ENCODE measurements at places on chromosomes 16 and 17. TPM values are rescaled to one million over a fixed set of nuclear protein-coding genes. Genes with fewer than 3 reads are reported as not detected.

GRCh38 chr16:49952386-49952785 lies 72.6 kb upstream of the CNEP1R1 start:
- H3K36me3 ChIP-seq = peaks cover 2% of the 10 kb centered on the region
- no peaks in the 10 kb centered on the region for H3K27me3 ChIP-seq
- no peak for DNase-seq
- no peak overlapping the region for H3K4me3 ChIP-seq
- peak overlapping the region; percentile 54 for H3K27ac ChIP-seq

DNA sequence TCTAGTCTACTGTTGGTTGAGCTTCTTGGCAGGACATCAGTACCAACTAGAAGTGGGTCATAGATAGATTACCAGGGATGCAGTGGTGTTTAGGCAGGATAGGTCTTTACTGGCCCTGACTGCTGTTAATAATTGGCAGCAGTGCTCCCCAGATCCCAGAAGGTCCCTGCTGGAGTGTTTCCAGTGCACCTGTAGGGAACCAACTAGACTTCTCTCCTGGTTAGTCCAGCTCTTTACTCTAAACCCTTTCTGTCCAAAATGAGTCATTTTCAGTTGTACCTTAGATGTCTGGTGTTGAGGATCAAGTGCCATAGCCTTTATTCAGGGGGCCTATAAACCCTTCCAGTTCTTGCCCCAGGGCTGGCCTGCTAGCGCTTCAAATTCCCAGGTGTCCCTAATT lies 8.7 kb downstream of the POLR2C start:
- no peak overlapping the region for H3K4me3 ChIP-seq
- no peak overlapping the region for H3K27ac ChIP-seq
- DNase-seq = no peak
- H3K27me3 ChIP-seq = no peaks in the 10 kb centered on the region
- H3K4me1 ChIP-seq = peaks cover 3% of the 10 kb centered on the region
- peaks cover 2% of the 10 kb centered on the region for H3K36me3 ChIP-seq

DNA sequence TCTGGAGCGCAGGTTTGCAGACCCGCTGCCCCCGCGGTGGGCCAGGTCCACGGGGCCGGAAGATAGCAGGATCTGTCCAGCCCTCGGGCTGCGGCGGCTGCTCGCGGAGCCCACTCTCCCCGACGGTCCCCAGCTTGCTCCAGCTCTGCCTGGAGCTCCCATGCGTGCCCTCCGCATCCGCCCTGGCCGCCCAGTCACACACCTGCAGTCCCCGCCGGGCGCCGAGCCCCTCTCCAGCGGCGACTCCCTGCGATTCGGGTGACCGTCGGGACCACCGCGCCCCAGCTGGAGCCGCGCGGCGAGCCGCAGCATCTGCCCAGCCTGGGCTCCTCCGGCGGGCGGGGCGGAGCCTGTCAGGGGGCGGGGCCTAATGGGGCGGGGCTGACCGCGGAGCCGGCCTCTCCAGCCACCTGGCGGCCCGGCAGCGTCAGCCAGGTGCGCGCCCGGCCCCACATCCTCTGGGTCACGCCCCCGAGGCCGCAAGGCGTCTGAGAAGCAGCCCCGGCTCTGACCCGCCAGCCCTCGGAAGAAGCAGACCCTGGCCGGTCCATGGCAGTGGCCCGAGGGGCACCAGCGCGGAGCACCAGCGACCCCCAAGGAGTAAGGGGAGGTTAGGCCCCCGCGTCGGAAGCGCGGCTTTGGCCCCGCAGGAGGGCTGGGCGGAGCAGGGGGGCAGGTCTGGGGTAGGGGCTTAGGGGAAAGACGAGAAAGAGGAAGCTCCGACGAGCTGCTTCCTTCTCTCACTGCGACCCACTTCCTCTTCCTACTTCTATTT lies at the start of gene PIK3R5:
PIK3R5 (minus strand) TSS at position 314 of the 775 bp plus-strand sequence. CDS start 54,213 bp downstream, outside the sequence.
- H3K27ac ChIP-seq = no peak within 1 kb of the TSS
- H3K27me3 ChIP-seq = peaks cover 73% of the 10 kb centered on the region
- H3K36me3 ChIP-seq = peaks cover 4% of the 10 kb centered on the region
- H3K4me1 ChIP-seq = peaks cover 11% of the 10 kb centered on the region

- peaks cover 14% of the 10 kb centered on the region for H3K4me1 ChIP-seq
- H3K27ac ChIP-seq = no peak overlapping the region
- H3K36me3 ChIP-seq = peaks cover 18% of the 10 kb centered on the region
- no peak for DNase-seq
- H3K4me3 ChIP-seq = no peak overlapping the region
These were observed 776.1 kb downstream of the KCNJ2 start for GRCh38 chr17:70945386-70945785.

- H3K27ac ChIP-seq = peak overlapping the region; percentile 95
- peaks cover under 1% of the 10 kb centered on the region for H3K27me3 ChIP-seq
- no peaks in the 10 kb centered on the region for H3K36me3 ChIP-seq
These were observed 122.4 kb upstream of the NLRP1 start for GRCh38 chr17:5706577-5707210.

DNA sequence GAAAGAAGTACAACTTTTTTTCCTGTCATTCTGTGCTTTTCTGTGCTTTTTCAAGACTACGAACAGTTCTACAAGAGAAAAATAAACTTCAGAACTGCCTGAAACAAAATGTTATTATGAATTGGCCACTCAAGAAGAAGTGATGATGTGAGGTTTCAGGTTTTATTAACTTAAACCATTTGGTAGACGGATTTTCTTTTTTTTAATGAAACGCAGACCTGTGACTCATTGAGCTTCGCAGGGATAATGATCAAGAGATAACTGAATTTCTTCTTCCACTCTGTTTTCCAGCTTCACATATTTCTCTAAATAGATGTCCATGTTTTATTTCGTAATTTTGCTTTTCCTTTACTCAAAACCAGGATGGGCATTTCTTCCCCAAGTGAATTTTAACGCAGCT lies 32.7 kb downstream of the AIPL1 start:
- H3K36me3 ChIP-seq = no peaks in the 10 kb centered on the region
- DNase-seq = no peak
- peaks cover 7% of the 10 kb centered on the region for H3K27me3 ChIP-seq
- no peak overlapping the region for H3K4me3 ChIP-seq
- no peaks in the 10 kb centered on the region for H3K4me1 ChIP-seq

DNA sequence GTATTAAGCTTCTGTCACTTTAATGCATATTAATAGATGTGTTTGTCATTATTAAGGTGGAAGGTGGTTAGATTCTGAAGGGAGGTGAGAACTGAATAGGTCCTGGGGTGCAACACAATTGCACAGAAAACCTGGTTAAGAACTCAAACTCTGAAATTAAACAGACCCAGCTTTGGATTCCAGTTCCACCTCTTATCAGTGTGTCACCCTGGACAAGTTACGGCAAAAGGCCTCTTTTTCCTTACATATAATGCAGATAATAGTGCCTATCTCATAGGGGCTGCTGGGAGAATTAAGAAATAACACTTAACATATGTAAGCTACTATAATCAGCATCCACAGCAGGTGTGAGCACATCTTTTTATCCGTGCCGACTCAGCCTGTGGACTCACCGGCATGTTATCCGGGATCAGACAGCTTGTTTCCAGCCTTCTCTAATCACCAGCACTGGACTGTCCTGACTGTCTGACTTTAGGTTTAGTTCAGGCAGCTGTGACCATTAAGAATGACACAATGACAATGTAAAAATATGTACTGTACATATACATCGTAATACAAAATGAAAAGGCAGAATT lies 31.4 kb downstream of the TEX2 start:
- DNase-seq = no peak
- no peaks in the 10 kb centered on the region for H3K27me3 ChIP-seq
- H3K4me3 ChIP-seq = no peak overlapping the region
- H3K36me3 ChIP-seq = no peaks in the 10 kb centered on the region
- H3K27ac ChIP-seq = no peak overlapping the region

DNA sequence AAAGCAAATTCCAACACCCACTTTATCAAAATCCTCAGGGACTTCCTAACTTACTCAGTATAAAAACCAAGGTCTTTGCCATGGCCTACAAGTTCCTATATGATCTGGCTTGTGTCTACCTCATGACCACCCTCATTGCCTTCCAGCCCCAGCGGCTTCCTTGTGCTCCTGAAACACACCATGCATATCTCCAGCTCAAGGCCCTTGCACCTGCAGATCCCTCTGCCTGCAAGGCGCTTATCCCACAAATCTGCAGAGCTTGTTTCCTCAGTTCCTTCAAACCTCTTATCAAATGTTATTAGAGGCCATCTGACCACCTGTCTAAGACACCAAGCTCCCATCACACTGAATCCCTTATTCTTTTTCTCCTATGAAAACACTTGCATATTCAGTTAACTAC lies 2.6 kb downstream of the BBS2 start:
- no peak overlapping the region for H3K4me3 ChIP-seq
- no peak for DNase-seq
- H3K27ac ChIP-seq = no peak overlapping the region
- H3K27me3 ChIP-seq = no peaks in the 10 kb centered on the region
- peaks cover 34% of the 10 kb centered on the region for H3K4me1 ChIP-seq

- H3K4me3 ChIP-seq = peak overlapping the region; percentile 85
- H3K27ac ChIP-seq = peak overlapping the region; percentile 81
- H3K36me3 ChIP-seq = no peaks in the 10 kb centered on the region
- H3K4me1 ChIP-seq = peaks cover 70% of the 10 kb centered on the region
These were observed 6.4 kb downstream of the THRA start for GRCh38 chr17:40068917-40069750.

DNA sequence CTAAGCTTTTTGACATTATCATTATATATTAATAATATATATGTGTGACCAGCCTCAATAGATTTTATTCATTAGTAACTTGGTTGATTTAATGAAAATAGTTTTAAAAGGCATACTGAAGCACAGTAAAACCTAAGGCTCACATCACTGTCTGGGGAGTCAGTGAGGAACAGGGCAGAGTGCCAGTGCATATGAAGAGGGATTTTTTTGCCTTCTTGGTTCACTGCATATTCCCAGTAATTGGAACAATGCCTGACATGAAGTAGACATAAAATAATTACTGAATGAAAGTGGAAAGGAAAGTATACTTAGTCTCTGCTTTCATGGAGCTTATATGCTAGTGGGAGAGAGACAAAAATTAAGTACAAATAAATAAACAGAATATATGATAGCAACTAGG lies 81.1 kb downstream of the FTO start:
- peaks cover 2% of the 10 kb centered on the region for H3K36me3 ChIP-seq
- peaks cover 12% of the 10 kb centered on the region for H3K4me1 ChIP-seq
- no peak for DNase-seq
- no peak overlapping the region for H3K4me3 ChIP-seq
- no peaks in the 10 kb centered on the region for H3K27me3 ChIP-seq

GRCh38 chr17:45906237-45906636 lies 11.9 kb downstream of the MAPT start:
- no peaks in the 10 kb centered on the region for H3K36me3 ChIP-seq
- H3K27ac ChIP-seq = no peak overlapping the region
- DNase-seq = no peak
- H3K4me1 ChIP-seq = no peaks in the 10 kb centered on the region
- no peak overlapping the region for H3K4me3 ChIP-seq

- H3K36me3 ChIP-seq = no peaks in the 10 kb centered on the region
- H3K27me3 ChIP-seq = peaks cover 3% of the 10 kb centered on the region
- DNase-seq = no peak
- H3K4me1 ChIP-seq = peaks cover 68% of the 10 kb centered on the region
These were observed 182.9 kb downstream of the CCDC182 start for GRCh38 chr17:57562184-57562698.

DNA sequence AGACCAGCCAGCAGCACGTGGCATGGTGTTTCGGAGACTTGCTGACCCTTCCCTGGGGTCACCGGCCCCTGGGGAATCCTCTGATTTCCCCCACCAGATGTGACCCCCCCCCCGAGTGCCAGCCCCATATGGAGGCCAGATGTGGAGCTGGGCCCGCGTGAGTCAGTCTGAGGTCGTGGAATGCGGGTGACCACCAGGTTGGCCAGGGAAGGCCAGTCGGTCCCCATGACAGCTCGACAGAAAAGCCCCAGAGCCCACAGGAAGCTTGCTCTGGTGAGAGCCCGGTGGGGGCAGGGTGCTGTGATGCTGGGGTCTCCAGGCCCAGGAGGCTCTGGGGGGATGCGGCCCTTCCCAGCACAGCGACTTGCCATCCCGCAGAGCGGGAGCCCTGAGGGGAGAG lies 209.0 kb downstream of the NTN1 start:
- no peak overlapping the region for H3K4me3 ChIP-seq
- H3K27me3 ChIP-seq = peaks cover 8% of the 10 kb centered on the region
- peaks cover 13% of the 10 kb centered on the region for H3K4me1 ChIP-seq
- no peak for DNase-seq
- H3K36me3 ChIP-seq = no peaks in the 10 kb centered on the region

GRCh38 chr17:2468270-2468669 lies 43.4 kb downstream of the METTL16 start:
- no peaks in the 10 kb centered on the region for H3K27me3 ChIP-seq
- H3K4me3 ChIP-seq = no peak overlapping the region
- no peak overlapping the region for H3K27ac ChIP-seq

- DNase-seq = no peak
- peaks cover 7% of the 10 kb centered on the region for H3K27me3 ChIP-seq
- H3K4me1 ChIP-seq = peaks cover 50% of the 10 kb centered on the region
- peak overlapping the region; percentile 97 for H3K4me3 ChIP-seq
- peaks cover 2% of the 10 kb centered on the region for H3K36me3 ChIP-seq
These were observed 2.2 kb downstream of the GSPT1 start for GRCh38 chr16:11913425-11914079.

- DNase-seq = no peak
- H3K27ac ChIP-seq = no peak overlapping the region
- peaks cover 6% of the 10 kb centered on the region for H3K4me1 ChIP-seq
- no peak overlapping the region for H3K4me3 ChIP-seq
- H3K27me3 ChIP-seq = peaks cover 83% of the 10 kb centered on the region
- no peaks in the 10 kb centered on the region for H3K36me3 ChIP-seq
These were observed 2.9 kb upstream of the KCNH6 start for GRCh38 chr17:63519972-63520882.

GRCh38 chr17:45164734-45165269 lies 3.1 kb downstream of the HEXIM2 start:
- H3K4me1 ChIP-seq = peaks cover 16% of the 10 kb centered on the region
- no peak for DNase-seq
- H3K36me3 ChIP-seq = no peaks in the 10 kb centered on the region
- no peaks in the 10 kb centered on the region for H3K27me3 ChIP-seq
- H3K27ac ChIP-seq = no peak overlapping the region
- no peak overlapping the region for H3K4me3 ChIP-seq

GRCh38 chr17:79622776-79623175 lies 11.9 kb upstream of the RBFOX3 start:
- H3K4me3 ChIP-seq = no peak overlapping the region
- peaks cover 15% of the 10 kb centered on the region for H3K4me1 ChIP-seq
- no peak for DNase-seq
- peaks cover 32% of the 10 kb centered on the region for H3K27me3 ChIP-seq

DNA sequence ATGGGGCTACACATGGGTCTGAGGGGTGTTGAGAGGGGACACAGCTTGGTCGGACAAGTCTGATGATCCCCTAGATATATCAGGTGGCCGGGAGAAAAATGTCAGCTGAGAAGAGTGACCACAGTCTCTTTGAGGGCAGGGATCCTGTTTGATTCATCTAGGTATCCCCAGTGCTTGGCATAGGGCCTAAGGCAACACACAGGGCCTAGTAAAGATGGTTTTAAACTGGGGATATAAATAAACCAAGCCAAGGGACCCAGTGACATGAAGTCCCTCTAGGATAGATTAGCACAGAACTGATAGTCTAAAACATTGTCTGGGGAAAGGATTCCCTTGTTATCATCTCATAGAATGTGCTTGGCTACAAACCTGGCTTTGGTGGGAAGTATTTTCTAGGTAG lies 1.4 kb downstream of the ERCC4 start:
- H3K27ac ChIP-seq = peak overlapping the region; percentile 52
- DNase-seq = no peak
- H3K36me3 ChIP-seq = peaks cover 2% of the 10 kb centered on the region
- H3K4me3 ChIP-seq = peak overlapping the region; percentile 86

MYL4 gene
- total RNA-seq = not detected

CD300H gene
- not detected for total RNA-seq

CLEC3A gene
- total RNA-seq = not detected

C16orf86 gene
- 1.7 TPM for total RNA-seq

SBK1 gene
- 79.0 TPM for total RNA-seq

DNAH2 gene
- 0.27 TPM for total RNA-seq

SPSB3 gene
- total RNA-seq = 23.8 TPM

Data from neural crest cell (in vitro differentiated cells).